ENCODE measurements at places on chromosomes 1 and 21.

DNA sequence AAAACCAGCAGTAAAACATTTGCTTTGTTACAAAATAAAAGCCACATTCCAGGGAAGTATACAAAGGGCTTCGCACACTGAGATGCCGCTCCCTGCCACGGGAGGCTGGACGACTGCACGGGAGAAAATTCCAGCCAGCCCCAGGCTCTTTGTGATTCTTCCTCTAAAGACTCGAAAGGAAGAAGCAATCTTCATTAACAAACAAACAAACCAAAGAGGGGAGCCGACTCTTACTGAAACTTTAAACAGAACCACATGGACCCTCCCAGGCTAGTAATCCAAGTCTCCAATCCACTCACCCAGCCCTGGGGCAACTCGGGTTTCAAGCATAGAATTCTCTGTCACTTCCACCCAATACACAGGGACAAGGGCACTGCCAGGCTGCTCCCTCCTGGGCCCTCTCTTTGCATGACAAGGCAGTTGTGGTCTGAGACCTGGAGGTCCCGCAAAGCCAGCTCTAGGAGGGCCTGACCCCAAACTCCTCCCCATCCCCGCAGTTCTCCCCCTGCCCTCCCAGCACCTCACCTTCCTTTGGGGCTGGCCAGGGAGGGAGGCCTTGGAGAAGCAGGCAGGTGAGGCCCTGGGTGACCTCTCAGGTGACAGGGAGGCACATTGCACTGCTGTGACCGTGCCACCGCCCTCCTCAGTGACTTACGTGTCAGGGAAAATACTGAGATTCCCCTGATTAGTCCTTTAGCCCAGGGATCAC is 26.6 kb upstream of the COL18A1 start:
- no peak for DNase-seq

DNA sequence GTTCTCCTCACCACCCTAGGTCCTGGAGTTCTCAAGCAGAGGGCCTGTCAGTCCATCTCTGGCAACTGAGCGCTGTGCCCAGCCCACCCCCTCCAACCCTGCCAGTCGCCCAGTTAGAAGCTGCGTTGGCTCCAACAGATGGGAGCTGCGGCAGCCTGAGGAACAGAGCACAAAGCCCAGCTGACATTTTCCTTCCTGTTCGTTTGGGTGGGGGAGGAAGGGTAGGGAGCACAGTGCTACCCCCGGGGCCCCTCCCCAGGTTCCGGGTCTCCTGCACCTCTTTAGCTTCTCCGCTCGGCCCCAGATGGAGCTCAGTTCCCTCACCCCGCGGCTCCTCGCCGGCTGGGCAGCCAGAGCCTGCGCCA is 1.4 kb downstream of the LRRN2 start:
- no peak for DNase-seq

- DNase-seq = no peak
These were observed 32.8 kb upstream of the S1PR1 start for GRCh38 chr1:101203820-101204540.

- no peak for DNase-seq
These were observed 66.7 kb downstream of the CCDC30 start for GRCh38 chr1:42529724-42530181.
